Aorta (tissue), 5 donors: ENCODE measurements at places on chromosomes 16 and 17. TPM values are rescaled to one million over a fixed set of nuclear protein-coding genes. Genes with fewer than 3 reads are reported as not detected.

TEX19 gene
- not detected for total RNA-seq

MRC2 gene
- 93.8 TPM for total RNA-seq

AOC3 gene
- 270 TPM for total RNA-seq

RAMP2 gene
- 77.7 TPM for total RNA-seq

- no peaks in the 10 kb centered on the region for H3K27me3 ChIP-seq
- no peaks in the 10 kb centered on the region for H3K36me3 ChIP-seq
- no peak overlapping the region for H3K4me3 ChIP-seq
These were observed 87.2 kb upstream of the TOX3 start for GRCh38 chr16:52634104-52634503.

DNA sequence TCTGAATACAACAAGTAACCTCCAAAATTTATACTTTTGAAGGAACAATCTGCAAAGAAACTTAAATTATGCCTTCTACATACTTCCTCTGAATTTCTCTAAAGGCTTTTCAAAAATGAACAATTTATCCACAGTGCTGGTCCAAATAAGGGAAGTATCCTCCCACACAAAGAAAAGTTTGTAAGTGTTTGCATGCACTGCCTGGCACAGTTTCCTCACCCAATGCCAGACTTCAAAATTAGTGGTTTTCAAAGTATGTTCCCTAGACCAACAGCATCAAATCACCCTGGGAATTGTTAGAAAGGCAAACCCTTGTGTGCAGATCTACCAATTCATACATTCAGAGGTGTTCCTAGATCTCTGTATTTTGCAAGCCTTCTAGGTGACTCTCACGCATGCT is 82.5 kb downstream of the PCTP start:
- H3K36me3 ChIP-seq, result no peaks in the 10 kb centered on the region
- no peaks in the 10 kb centered on the region for H3K4me1 ChIP-seq

DNA sequence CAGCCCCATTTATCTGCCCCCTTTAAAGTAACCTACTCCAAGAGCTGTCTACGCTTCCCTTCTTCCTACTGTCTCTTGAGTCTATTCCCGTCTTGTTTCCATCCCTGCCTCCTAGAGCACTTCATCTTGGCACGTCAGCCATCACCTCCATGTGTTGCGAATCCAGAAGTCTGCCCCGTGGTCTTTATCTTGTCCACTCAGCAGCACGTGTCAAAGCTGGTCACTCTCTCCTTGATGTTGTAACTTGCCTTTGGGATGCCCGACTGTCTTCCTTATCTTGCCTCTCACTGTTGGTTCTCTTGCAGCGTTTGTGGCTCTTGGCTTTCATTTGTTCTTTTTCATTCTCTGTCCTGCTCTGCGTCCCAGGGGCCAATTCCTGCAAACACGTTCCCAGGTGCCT is 99.4 kb downstream of the PLCG2 start:
- no peaks in the 10 kb centered on the region for H3K36me3 ChIP-seq
- H3K4me1 ChIP-seq, result no peaks in the 10 kb centered on the region
- peaks cover 3% of the 10 kb centered on the region for H3K27me3 ChIP-seq
- no peak overlapping the region for H3K4me3 ChIP-seq
